Activated T-helper 1 cell treated with anti-CD3 and anti-CD28 coated beads, Interleukin-12 subunit alpha, Interleukin-12 subunit beta, Interleukin-2, Interleukin-4 antibody, amounts not matched to agents 30 ng/mL and 10 ng/mL and 1 ng/mL, durations not matched to agents 14 hours and 24 hours and 36 hours (primary cell): ENCODE measurements at places on chromosomes 5 and 9.
A peak's percentile ranks its signal among the peaks of the same experiment; 100 is the strongest.

GRCh38 chr9:108033976-108034964 is 544.7 kb upstream of the KLF4 start:
- H3K27ac ChIP-seq: no peak overlapping the region
- no peaks in the 10 kb centered on the region for H3K27me3 ChIP-seq
- no peak overlapping the region for H3K4me3 ChIP-seq
- H3K4me1 ChIP-seq: no peaks in the 10 kb centered on the region
- H3K36me3 ChIP-seq: no peaks in the 10 kb centered on the region

GRCh38 chr9:127021664-127022363 is 100.6 kb downstream of the ANGPTL2 start:
- no peak overlapping the region for H3K27ac ChIP-seq
- no peak overlapping the region for H3K4me3 ChIP-seq
- peaks cover 15% of the 10 kb centered on the region for H3K4me1 ChIP-seq
- peaks cover 1% of the 10 kb centered on the region for H3K36me3 ChIP-seq

DNA sequence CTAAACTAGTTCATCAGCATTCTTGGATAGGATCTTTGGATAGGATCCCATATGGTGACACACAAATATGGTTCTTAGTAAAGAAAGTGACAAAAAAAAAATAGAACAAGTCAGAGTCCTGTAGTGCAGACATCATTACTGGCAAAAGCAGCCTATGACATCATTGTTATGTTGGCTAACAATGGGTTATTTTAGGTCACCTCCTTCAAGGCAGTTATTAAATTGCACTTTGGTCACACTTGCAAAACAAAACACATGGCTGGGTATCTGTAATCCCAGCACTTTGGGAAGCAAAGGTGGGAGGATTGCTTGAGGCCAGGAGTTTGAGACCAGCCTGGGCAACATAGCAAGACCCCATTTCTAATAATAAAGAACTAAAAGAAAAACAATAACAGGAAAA is 185.9 kb downstream of the KIAA0825 start:
- H3K27ac ChIP-seq: no peak overlapping the region
- no peak for DNase-seq
- no peaks in the 10 kb centered on the region for H3K27me3 ChIP-seq
- H3K4me1 ChIP-seq: peaks cover 13% of the 10 kb centered on the region
- H3K4me3 ChIP-seq: no peak overlapping the region

- H3K4me3 ChIP-seq: no peak overlapping the region
- no peaks in the 10 kb centered on the region for H3K4me1 ChIP-seq
- H3K27me3 ChIP-seq: no peaks in the 10 kb centered on the region
- H3K27ac ChIP-seq: no peak overlapping the region
- no peaks in the 10 kb centered on the region for H3K36me3 ChIP-seq
Measured at GRCh38 chr5:33736510-33736909, 155.3 kb downstream of the ADAMTS12 start.

DNA sequence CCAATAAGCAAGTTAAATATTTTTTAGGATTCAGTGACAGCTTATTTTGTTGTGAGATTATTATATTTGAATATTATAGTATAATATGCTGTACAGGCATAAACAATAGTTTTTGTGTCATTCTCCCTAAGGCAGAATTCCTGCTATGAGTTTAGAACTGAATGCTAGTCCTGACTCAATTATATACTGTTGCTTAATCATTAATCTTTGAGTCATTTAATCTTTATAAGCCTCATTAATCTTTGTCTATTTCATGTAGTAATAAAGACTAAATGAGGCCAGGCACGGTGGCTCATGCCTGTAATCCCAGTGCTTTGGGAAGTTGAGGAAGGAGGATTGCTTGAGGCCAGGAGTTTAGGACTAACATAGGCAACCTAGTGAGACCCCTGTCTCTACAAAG is 3.6 kb upstream of the DCP2 start:
- no peak overlapping the region for H3K4me3 ChIP-seq
- H3K4me1 ChIP-seq: peaks cover 27% of the 10 kb centered on the region
- no peak for DNase-seq
- H3K36me3 ChIP-seq: no peaks in the 10 kb centered on the region
- H3K27me3 ChIP-seq: no peaks in the 10 kb centered on the region
- H3K27ac ChIP-seq: no peak overlapping the region

DNA sequence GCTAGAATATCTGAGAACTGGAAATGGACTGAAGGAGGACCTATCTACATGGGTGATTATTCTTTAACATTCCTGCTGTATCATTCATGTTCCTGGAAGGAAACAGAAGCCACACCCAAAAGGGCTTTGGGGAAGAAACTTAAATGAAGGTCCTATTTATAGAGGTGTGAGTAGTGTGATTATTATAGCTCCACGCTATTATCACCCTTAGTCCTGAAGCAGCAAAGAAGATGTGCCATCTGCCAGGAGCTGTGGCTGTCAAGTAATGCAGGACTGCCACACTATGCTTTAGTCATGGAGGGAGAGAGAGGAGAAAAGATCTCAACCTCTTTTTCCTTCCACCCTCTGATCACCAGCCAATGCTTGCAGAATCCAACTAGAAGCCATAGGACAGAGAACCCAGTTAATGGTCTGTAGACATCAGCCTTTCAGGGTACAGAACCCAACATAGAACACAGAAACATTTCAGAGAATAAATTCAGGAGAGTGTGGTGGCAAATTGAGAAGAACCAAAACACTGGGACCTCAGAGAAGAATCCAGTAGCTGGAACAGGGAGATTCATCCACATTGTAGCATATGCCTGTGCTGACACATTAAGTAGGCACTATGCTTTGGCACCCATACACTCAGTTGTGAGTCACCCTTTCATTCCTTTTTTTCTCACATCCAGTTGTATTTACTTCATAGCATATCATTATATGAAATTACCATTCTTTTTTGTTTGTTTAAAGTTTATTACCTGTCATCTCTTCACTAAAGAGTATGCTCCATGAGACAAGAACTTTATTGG is 21.0 kb upstream of the RNF180 start:
- H3K27me3 ChIP-seq: no peaks in the 10 kb centered on the region
- no peak for DNase-seq
- no peaks in the 10 kb centered on the region for H3K36me3 ChIP-seq
- no peaks in the 10 kb centered on the region for H3K4me1 ChIP-seq

DNA sequence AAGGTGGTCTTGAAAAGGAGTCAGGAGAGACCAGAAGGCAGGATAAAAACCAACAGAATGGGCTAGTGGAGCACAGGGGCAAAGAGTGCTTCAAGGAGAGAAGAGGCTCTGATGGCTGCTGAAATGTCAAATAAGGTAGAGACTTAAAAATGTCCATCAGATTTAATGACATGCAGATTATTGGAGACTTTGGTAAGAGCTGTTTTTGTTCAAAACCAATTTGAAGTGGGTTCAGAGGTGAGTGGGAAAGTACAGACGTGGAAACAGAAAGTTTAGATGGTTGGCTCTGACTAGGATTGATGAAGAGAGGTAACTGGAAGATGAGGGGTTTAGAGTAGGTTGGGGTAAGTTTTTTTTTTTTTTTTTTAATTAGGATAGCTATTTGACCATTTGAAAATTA is 14.1 kb downstream of the SLC25A46 start:
- DNase-seq: no peak
- peak overlapping the region; percentile 92 for H3K27ac ChIP-seq
- H3K4me3 ChIP-seq: peak overlapping the region; percentile 64

DNA sequence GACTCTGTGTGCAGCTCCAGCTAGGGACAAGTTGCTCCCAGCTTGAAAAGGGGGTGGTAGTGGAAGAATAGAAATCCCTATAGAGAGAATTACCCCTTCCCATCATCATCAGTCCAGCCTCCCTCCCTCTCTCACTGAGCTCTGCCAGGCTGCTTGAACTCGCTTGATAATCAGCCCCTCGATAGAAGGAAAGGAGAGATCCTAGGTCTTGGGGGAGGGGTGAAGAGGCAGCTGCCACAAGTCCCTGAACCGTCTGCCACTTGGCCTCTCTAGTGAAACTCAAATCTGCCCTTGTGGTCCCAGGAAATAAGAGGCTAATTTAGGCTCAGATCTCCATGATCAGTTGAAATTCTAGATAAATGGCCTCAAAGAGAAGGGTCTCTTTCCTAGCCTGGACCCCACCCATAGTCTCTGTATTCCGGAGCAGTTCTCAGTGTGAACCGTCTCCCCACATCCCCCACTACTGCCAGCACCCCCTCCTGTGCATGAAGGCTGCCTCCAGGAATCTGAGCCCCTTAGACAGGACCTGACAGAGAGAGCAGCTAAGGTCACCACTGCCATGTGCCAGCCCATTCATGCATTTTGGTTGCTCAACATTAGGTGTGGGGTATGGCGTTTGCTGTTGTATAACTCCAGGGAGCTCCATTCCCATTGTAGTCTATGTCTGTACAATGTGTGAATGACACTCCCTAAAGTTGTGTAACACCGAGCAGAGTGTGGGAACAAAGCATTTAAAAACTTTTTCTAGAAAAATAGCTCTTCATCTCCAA is 5.5 kb downstream of the DNAJB5 start:
- no peaks in the 10 kb centered on the region for H3K27me3 ChIP-seq
- H3K4me1 ChIP-seq: peaks cover 62% of the 10 kb centered on the region
- H3K4me3 ChIP-seq: no peak overlapping the region
- DNase-seq: no peak
- peaks cover 13% of the 10 kb centered on the region for H3K36me3 ChIP-seq
- no peak overlapping the region for H3K27ac ChIP-seq

- no peak overlapping the region for H3K4me3 ChIP-seq
- no peaks in the 10 kb centered on the region for H3K27me3 ChIP-seq
Measured at GRCh38 chr5:158658446-158659230, 441.1 kb downstream of the EBF1 start.

- no peaks in the 10 kb centered on the region for H3K27me3 ChIP-seq
- no peaks in the 10 kb centered on the region for H3K4me1 ChIP-seq
- H3K27ac ChIP-seq: no peak overlapping the region
- no peak overlapping the region for H3K4me3 ChIP-seq
- H3K36me3 ChIP-seq: no peaks in the 10 kb centered on the region
- DNase-seq: no peak
Measured at GRCh38 chr9:13960011-13960765, 353.8 kb downstream of the NFIB start.

- peaks cover 7% of the 10 kb centered on the region for H3K27me3 ChIP-seq
- H3K36me3 ChIP-seq: no peaks in the 10 kb centered on the region
- no peaks in the 10 kb centered on the region for H3K4me1 ChIP-seq
- no peak for DNase-seq
Measured at GRCh38 chr5:178340637-178341036, 108.0 kb upstream of the PHYKPL start.

GRCh38 chr9:128920381-128921058 is at the start of gene PHYHD1:
PHYHD1 (plus strand) TSS chr9:128920982; CDS start chr9:128922324, 1,342 bp downstream.
- H3K27ac ChIP-seq: no peak within 1 kb of the TSS
- H3K4me1 ChIP-seq: peaks cover 13% of the 10 kb centered on the region

- H3K4me1 ChIP-seq: no peaks in the 10 kb centered on the region
- H3K27ac ChIP-seq: no peak overlapping the region
- no peaks in the 10 kb centered on the region for H3K36me3 ChIP-seq
- H3K27me3 ChIP-seq: no peaks in the 10 kb centered on the region
- no peak overlapping the region for H3K4me3 ChIP-seq
Measured at GRCh38 chr5:175129619-175130018, 314.4 kb downstream of the DRD1 start.

GRCh38 chr9:113160571-113160970 is 9.8 kb downstream of the SLC31A2 start:
- no peaks in the 10 kb centered on the region for H3K27me3 ChIP-seq
- no peak for DNase-seq
- H3K36me3 ChIP-seq: peaks cover 23% of the 10 kb centered on the region

GRCh38 chr9:18023332-18023731 is 444.5 kb downstream of the SH3GL2 start:
- no peak for DNase-seq
- no peaks in the 10 kb centered on the region for H3K36me3 ChIP-seq
- H3K4me1 ChIP-seq: no peaks in the 10 kb centered on the region

- DNase-seq: no peak
- H3K27ac ChIP-seq: no peak overlapping the region
- no peak overlapping the region for H3K4me3 ChIP-seq
Measured at GRCh38 chr5:110612794-110613247, 113.7 kb downstream of the TMEM232 start.

DNA sequence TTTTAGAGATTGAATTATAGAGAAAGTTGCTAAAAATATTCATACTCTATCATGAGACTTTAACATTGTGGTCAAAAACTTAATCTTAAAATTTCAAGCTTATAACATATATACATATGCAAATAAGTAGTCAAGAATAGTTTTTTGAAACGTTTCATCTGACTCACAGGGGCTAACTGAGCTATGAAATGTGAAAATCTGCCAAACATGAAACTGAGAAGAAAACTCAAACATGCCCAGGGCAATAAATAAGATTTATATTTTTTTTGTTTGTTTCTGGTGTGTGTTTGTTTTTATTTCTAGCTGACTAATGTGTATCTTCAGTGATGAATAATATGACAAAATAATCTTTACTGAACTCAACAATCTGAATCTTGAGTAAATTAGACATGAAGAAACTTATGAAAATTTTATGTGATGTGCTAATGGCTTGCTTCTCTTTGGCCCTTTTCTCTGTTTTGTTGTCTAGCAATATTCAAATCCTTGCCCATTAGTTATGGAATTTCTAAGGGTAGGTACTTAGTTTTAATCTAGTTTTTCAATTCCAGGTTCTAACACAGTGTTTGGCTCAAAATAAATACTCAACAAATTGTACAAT is 99.9 kb downstream of the FAM174A start:
- no peak for DNase-seq
- H3K36me3 ChIP-seq: no peaks in the 10 kb centered on the region
- H3K4me1 ChIP-seq: no peaks in the 10 kb centered on the region
- H3K27me3 ChIP-seq: peaks cover 7% of the 10 kb centered on the region
- no peak overlapping the region for H3K4me3 ChIP-seq
- H3K27ac ChIP-seq: no peak overlapping the region

- H3K27ac ChIP-seq: peak overlapping the region; percentile 49
- peaks cover 19% of the 10 kb centered on the region for H3K36me3 ChIP-seq
- H3K4me3 ChIP-seq: no peak overlapping the region
Measured at GRCh38 chr5:157072508-157072907, 13.6 kb upstream of the HAVCR1 start.

GRCh38 chr5:98334946-98335345 is 438.5 kb upstream of the RGMB start:
- no peaks in the 10 kb centered on the region for H3K4me1 ChIP-seq
- H3K36me3 ChIP-seq: no peaks in the 10 kb centered on the region
- no peak overlapping the region for H3K27ac ChIP-seq
- H3K4me3 ChIP-seq: no peak overlapping the region
- no peaks in the 10 kb centered on the region for H3K27me3 ChIP-seq

DNA sequence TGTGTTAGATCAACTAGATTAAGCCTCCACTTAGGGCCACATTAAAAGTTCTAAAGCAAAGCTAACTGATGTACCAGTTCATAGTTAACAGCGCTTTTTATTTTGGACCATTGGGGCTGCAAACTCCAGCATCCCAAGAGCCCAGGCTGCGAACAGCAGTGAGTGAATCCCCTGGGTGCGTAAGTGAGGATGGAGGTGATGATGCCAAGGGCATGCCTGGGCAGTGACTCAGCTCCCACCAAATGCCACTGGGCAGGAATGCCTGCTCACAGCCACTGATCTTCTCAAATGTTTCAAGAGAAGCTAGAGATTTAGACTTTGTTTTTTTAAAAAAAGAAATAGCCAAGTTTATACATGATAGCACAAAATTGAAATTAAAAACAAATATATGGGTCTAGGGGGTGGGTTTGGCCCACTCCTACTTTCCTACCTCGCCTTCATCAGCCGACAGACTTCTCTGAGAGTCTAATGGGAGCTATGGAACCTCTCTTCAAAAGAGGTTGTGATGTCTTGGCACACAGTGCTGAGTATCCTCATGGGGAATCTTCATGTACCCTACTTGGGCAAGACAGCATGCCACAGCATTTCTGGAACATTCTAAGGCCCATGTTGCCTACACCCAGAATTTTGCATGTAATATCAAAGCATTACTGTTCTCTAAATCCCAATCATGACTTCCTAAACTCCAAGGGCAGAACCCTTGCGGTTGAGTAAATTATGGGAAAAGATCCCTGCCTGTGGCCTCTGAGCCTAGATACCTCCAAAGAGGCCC is 398.1 kb downstream of the EBF1 start:
- no peaks in the 10 kb centered on the region for H3K36me3 ChIP-seq
- H3K27ac ChIP-seq: no peak overlapping the region
- DNase-seq: no peak
